ENCODE measurements at places on chromosomes 13 and 19. TPM values are rescaled to one million over a fixed set of nuclear protein-coding genes. Genes with fewer than 3 reads are reported as not detected.

The OR10H1 gene
- polyA plus RNA-seq: not detected

The DGKH gene
- 0.03 TPM for polyA plus RNA-seq

The ADAMTSL5 gene
- not detected for polyA plus RNA-seq

The ZNF235 gene
- 1.6 TPM for polyA plus RNA-seq

The FXYD1 gene
- not detected for polyA plus RNA-seq

The SLITRK6 gene
- polyA plus RNA-seq: not detected

The PDX1 gene
- polyA plus RNA-seq: not detected

DNA sequence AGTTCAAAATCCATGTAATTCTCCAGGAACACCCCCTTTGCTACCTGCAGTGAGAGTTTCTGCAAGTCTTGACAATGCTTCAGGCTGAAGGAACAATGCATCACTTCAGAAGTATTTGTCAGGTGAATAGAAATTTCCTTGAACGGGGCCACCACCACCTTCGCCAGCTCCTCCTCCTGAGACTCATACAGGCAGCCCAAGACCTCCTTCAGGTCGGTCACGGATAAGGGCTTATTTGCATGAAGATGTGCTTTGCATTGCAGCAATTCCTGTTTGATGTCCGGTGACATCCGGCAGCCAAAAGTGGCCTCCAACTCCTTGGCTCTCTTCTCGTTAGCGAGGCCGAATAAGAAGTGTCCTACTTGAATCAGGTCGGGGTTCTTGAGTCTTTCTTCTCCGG, 8.4 kb downstream of the NLRP7 start:
- DNase-seq: no peak

DNA sequence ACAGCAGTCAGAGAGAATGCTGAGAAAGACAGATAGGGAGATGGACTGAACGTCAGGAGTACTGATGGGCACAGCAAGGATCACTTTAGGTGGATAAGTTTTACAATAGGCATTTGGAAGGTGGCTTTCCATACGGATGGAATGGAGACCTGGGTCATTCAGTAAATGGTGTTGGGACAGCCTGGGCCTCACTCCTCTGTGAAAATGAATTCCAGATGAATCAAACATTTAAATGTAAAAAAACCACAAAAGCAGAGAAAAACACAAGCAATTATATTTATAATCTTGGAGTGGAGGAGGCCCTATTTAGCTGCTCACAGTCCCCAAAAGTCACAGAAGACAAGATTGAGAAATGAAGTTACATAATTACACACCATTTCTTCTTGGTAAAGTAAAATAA, 4.7 kb downstream of the IL17D start:
- no peak for DNase-seq

- DNase-seq: no peak
Observed at GRCh38 chr19:4284974-4285373, 5.9 kb downstream of the SHD start.

DNA sequence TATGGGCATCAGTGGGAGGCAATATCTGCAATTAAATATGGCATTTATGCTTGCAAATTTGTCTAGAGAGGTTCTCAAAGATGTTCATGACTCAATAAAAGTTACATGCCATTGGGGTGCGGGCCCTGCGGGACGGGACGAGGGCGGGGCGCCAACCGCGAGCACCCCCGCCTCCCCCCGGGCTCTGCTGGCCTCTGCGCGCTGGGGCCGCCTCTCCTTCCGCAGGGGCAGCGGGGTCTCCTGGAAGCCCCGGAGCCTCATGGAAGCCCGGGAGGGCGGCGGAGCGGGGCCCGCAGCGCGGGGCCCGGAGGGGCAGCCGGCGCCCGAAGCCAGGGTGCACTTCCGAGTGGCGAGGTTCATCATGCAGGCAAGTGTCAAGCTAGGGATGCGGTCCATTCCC, 179.2 kb downstream of the TPTE2 start:
- DNase-seq: no peak

DNA sequence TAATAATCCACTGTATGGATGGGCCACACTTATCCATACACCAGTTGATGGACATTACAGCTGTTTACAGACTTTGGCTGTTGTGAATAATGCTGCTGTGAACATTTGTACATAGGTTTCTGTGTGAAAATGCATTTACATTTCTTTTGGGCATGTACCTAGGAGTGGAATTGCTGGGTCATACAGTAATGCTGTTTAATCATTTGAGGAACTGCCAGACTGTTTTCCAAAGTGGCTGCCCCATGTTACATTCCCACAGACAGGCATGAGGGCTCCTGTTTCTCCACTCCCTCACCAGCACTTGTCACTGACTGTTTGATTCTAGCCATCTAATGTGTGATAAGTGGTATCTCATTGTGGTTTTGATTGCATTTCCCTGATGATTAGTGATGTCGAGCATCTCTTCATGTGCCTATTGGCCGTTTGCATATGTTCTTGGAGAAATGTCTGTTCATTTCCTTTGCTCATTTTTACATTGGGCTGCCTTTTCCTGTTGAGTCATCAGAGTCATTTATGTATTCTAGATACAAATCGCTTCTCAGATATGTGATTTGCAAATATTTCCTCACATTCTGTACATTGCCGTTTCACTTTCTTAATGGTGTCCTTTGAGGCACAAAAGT, 12.8 kb downstream of the TMEM255B start:
- no peak for DNase-seq

DNA sequence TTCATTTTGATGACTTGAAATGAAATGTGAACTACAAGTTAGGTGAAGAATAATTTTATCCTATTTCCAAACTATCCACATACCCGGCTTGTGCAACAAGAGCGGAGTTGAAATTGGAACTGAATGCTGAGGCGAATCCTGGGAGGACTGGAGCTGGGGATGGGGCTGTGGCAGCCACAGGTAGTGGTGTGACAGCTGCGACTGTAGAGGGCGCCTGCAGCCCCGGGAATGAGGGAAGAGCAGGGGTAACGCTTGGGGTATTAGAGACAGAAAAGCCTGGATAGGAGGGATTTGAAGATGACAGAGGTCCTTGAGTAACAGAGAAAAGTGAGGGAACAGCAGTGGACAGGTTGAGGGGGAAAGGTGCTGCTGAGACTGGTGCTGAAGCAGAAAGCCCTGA, 22.0 kb upstream of the STOML3 start:
- DNase-seq: no peak

- peak; percentile 38 for DNase-seq
Observed at GRCh38 chr13:48156466-48156865, 61.6 kb upstream of the MED4 start.

DNA sequence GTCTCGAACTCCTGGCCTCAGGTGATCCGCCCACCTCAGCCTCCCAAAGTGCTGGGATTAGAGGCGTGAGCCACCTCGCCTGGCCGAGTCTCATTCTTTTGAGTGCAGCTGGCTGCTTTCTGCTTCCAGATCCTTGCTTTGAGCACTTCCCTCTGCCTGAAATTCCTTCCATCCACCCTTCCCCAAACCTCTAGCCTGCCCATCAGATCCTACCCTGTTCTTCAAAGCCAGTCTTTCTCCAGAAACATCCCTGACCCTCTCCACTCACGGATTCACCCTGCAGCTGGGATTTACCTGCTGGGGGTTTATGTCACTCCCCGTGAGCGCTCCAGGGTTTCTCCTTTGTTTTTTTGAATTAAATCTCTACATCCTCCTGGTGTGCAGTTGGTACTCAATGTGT, 13.1 kb upstream of the NPAS1 start:
- DNase-seq: no peak

GRCh38 chr13:80022146-80022545, 318.8 kb downstream of the SPRY2 start:
- DNase-seq: no peak

DNA sequence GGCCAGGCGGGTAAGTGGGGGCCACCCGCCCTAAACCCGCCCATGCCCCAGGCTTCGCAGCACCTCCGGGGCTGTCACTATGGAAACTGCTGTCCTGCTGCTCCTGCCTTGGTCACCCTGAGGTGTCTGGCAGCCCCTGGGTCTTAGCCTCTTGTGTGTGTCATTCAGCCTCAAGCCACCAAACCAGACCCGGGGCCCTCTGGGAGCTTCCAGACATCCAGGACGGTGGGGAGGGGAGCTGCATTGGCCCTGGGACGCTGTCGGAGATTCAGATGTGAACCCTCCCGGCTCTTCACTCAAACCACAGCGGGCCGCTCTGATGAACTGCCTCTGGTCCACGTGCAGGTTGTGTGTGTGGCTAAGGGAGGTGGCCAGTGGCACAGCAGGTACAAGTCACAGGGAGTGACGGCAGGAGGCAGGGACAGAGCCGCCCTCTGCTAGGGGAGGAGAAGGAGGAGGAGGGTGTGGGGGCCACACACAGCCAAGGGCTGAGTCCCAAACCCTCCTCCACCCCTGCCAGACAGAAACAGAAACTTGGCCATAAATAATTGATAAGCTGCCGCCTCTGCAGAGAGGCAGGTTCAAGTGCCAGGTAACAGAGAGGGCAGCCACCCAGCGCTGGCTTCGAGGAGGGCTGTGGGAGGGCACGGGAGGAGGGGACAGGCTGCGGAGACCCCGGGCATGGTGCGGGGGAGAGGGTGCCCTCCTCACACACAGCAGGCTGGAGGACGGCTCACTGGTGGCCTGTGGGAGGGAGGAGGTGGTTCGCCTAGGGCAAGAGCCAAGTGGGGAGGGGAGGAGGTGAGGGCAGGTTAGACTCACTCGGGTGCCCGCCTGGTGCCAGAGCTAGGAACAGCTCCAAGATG, 8.0 kb downstream of the NANOS3 start:
- no peak for DNase-seq

DNA sequence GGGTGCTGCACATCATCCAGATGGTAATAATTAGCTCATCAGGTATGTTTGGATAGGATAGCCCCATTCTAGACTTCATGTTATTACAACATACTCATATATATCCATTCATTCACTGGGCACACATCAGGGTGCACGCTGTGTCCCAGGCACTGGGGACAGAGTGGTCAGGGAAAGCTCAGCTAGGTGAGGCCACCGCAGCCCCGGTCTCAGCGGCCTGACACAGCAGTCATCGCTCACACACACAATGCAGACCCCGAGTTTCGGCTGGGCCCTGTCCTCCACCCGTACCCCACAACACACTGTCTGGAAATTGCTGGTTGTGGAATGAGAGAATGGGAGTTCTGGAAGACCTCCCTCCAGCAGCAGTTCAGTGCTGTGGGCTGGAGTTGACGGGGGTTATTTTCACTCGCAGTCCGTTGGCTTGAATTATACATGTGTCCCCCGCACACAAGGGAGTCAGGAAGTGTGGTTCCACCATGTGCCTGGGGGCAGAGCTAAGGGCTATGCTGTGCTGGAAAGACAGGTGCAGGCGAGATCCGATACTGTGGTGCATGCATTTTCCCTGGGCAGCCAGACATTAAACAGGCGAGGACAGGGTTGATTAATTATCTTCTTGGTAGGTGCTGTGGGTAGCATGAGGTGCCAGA, 257.6 kb downstream of the TEX29 start:
- DNase-seq: no peak

GRCh38 chr13:104759069-104759468, 1692.9 kb upstream of the SLC10A2 start:
- no peak for DNase-seq

DNA sequence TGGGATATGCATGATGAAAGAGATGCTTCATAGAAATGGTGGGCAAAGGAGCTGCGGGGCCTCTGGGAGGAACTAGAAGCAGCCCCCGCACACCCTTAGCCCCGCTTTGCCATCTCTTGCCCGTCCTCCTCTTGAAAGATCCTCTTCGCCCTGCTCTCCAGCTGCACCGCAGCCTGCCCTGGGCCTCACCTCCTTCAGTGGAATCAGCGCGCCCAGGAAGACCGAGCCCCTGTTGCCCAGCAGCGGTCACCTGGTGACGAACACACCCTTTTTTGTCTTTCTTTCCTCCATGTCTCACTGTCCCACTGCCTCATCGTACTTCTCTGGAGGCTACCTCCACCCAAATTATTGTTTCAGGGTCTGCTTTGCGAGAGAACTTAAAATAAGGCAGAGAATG, 807.6 kb downstream of the UQCRFS1 start:
- DNase-seq: no peak

DNA sequence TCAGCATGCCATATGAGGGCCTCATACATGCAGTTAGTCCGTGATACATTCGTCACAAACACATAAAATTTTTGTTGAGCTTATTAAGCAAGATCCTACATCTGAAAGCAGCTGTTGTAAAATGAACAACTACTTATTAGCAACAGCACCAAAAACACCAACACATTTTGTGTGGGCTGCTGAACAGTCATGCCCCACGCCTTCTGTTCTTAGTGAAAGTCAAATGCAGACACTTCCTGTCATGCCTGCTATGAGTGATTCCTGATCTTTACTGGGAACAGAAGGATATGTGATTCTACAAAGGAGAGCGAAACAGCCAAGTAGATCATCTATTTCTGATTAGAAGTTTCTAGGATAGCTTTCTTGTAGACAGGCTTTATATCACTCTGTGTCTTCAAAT, 4.2 kb upstream of the B3GLCT start:
- DNase-seq: no peak

GRCh38 chr19:43674596-43674995, 4.6 kb upstream of the PLAUR start:
- no peak for DNase-seq

DNA sequence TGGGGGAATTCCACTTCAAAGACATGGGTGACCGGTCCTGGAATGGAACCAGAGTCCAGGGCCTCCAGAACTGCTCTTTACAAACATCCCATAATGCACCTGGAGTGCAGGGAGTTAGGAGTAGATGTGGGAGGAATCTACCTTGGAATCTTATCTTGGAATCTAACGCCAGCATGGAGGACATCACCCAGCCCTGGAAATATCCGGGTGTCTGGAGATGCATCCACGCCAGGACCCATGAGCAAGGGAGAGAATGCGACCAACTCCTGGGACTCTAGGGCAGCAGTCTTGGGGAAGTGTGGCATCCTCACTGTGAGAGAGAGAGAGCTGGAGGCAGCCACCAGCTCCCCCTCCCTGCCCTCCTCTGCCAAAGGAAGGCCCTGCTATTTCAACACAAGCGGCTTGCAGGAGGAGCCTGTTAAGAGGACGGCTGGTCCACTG, 211.8 kb downstream of the UQCRFS1 start:
- no peak for DNase-seq

DNA sequence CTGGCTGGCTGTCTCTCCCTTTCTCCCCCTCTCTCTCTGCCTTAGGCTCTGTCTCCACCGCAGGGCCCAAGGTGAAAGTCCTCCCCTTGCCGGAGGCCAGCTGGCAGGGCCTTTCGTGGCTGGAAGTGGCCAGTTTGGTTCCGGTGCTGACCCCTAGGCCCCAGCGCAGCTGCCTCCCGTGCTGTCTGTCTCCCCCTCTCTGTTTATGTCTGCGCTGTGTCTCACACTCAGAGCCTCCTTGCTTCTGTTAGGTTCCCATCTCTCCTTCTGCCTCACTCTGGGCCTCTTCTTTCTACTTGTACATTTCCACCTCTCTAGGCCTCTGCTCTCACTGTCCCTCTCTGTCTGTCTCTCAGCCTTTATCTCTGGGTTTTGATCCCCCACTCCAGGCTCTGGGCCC, 13.1 kb downstream of the CCDC97 start:
- DNase-seq: no peak

GRCh38 chr13:57874530-57874929, 243.0 kb downstream of the PCDH17 start:
- no peak for DNase-seq

DNA sequence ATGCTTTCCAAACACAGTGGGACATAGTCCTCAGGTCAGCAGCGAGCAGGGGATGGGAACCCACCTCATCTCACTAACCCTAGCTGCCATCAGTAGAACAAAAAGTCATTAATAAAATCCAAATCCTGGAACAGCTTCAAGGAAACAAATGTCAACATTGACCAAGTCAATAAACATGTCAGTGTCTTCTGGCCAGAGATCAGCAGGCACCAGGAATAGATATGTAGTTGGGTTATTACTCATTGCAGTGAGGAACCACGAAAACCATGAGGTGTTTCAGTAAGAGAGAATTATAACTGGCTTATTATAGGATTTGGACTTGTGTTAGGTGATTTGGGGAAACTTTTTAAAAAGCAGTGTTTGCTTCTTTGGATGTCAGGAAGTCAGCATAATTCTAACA, 17.1 kb upstream of the CD33 start:
- DNase-seq: no peak
